NCI-H1417 (cell line): ENCODE measurements at places on chromosomes 5 and 9.

GRCh38 chr5:148457183-148457620, 73.4 kb downstream of the FBXO38 start:
- peak; percentile 73 for DNase-seq

DNA sequence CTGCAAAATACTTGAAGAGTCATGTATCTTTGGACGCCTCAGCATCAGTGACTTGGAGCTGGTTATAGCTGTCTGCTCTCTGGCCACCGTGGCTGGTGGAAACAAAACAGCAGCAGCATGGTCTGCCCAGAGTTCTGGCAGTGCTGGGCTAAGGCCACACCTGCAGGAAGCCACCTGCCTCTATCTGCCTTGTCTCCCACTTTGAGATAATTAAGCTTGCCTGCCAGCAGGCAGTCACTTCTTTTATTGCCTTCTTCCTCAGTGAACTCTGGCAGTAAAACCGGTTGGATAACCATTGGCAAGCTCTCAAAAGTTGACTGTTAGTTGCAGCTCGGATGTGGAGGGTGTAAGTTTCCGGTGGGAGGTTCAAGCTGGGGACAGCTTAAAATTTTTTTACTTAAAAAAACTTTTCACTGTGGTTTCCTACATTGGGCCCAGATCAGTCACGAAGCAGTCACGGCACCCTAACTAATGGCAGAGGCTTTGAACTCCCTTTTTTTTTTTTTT, 4.9 kb downstream of the SMIM3 start:
- peak; percentile 63 for DNase-seq

GRCh38 chr9:124448019-124448418, 2.2 kb upstream of the ADGRD2 start:
- no peak for DNase-seq

DNA sequence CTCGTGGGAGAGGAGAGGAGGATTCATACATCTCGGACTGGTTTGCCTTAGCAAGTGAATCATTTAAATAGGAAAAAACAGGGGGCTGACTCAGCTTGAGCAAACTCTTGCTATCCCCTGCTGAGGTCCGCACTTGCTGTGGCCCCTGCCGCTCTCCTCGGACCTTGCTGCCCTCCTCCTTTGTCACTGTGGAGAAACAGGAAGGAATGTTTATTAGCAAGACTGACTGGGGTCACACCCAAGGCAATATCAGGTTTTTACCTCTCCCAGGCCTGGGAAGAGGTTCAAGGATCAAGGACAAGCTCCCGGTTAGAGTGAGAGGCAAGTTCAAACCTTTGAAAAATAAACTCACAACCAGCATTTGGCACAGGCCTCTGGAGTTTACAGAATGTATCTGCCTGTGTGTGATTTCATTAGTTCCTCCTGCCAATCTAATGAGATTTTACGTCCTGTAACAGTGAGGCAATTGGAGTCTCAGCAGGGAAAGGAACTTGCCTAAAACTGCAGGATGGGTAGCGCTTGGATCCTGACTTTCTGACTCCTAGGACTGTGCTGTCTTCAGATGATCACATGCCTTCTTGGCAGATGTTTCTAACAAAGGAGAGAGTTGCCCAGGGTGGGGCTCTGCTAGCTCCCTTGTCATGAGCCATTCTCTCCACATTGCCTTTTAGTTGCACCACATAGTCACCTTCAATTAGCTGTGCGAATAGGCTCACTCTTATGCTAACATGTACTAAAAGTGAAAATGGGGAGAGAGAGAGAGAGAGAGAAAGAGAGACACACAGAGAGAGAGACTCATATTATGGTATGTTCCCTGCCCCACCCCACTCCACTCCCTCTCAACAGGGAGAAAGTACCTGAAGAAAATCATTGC, 108.6 kb upstream of the CDKN2B start:
- peak; percentile 22 for DNase-seq

GRCh38 chr9:72749276-72749675, 203.6 kb downstream of the ALDH1A1 start:
- no peak for DNase-seq

- no peak for DNase-seq
These were observed 115.0 kb upstream of the CACNA1B start for GRCh38 chr9:137762414-137763061.

DNA sequence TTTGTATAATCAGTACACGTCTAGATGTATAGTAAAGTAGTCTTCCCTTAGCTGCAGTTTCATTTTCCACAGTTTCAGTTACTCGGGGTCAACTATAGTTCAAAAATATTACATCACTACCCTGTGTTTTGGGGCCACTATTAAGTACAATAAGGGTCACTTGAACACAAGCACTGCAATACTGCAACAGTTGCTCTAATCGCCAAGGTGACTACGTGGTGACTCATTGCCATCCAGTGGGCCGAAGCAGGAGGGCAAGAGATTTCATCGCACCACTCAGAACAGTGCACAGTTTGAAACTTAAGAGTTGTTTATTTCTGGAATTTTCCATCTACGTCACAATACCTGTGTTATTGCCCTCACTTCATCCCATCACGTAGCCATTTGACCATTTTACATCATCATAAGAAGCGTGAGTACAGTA, at the start of gene ARL14EPL:
Gene ARL14EPL (plus strand): TSS at position 379 of the 424 bp plus-strand sequence. CDS start 18,994 bp downstream, outside the sequence.
- DNase-seq, result peak; percentile 53

GRCh38 chr9:112884101-112884500, 6.6 kb downstream of the SLC46A2 start:
- no peak for DNase-seq

GRCh38 chr5:51053361-51053760, 329.9 kb upstream of the ISL1 start:
- no peak for DNase-seq

GRCh38 chr5:153079396-153079795, 411.1 kb upstream of the GRIA1 start:
- no peak for DNase-seq

DNA sequence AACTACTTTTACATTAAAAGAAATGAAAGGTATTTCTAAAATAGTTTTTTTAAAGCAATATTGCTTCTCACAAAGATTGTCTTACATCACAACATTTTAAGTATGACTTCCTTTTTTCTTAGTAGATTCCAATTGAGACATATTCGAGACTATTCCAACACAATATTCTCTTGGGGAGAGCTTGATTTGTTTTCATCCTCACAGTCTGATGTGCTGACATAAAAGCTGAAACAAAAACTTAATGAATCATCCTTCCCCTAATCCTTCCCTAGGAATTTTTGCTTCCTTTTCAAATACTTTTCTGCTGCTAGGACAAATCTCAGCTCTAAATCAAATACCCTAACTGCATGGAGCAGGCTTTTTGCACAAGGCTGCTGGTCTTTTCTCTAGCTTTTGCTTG, 245.8 kb upstream of the MAP3K1 start:
- DNase-seq, result no peak

GRCh38 chr9:92276331-92277032, 17.0 kb downstream of the IARS1 start:
- DNase-seq, result no peak

DNA sequence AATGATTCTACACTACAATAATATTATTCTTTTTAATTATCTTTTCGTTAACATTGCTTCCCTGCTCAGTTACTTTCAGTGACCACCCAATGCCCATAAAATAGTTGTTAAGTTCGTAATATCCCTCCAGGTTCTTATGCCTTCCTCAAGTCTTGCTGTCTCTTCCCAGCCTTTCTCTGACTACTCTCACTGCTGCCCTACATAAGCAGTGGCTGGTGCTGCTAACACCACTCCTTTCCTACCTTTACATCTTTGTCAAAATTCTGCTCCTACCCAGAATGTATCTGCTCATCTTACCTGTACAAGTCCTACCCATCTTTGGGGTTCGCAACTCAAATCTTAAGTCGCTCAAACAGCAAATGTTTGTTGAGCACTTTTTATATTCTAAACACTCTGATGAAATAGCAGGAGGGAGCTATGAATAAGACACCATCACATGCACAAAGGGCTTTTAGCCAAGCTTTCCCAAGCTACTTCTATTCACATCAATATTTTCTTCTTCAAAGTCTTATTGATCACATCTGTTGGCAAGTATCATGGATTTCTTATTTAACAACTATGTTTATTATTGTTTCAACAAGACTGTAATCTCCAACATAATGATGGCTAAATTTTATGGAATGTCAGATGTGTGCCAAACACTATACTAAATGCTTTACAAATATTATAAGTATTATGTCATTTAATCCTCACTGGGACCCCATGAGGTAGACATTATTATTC, 29.5 kb downstream of the SLC25A46 start:
- no peak for DNase-seq

DNA sequence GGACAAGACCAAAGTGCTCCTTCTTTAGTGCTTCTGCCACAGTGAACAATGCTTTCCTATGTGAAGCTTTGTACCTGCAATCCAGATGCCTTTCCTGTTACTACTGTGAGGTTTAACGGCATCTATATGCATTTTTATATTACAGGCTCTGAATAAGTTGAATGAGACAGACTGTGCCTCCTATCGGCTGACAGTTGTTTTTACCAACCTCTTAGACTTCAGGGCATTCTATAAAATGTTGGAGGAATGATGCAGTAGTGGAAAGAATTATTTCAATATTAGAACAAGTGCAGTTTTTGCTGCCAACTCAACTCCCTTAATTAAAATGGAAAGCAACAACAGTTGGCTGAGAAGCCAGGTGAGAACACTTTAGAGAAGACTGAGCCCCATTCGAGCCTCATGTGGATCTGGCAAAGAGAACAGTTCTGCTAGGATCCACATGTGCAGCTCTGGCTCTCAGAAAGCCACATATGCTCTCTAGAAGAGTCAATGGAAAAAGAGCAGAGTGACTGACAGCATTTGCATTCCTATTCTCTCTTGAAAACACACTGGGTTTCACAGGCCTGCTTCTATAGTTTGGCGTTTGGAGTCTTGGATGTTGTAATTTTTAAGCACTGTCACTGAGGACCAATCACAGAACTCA, 147.5 kb downstream of the LURAP1L start:
- DNase-seq, result no peak

DNA sequence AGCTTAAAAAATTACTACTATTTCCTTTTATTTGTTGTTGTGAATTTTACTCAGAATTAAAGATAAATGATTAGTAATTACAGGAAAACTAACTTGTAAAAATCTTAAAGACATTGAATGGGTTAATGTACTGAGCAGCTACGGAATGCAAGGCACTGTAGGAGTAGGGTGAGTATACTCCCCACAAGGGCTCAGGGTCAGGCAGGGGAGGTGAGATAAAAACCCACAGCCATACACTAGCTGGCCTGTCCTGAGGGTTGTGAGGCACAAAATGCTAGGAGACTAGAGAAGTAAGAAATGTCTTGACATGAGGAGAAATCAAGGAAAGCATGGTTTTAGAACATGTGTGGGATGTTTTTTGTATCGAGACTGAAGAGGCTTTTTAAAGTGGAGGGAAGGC, 13.4 kb downstream of the ZBED3 start:
- no peak for DNase-seq

- no peak for DNase-seq
These were observed 539.4 kb downstream of the BNC2 start for GRCh38 chr9:16331031-16331430.

- no peak for DNase-seq
These were observed 70.2 kb upstream of the ADAMTS2 start for GRCh38 chr5:179415291-179416060.

GRCh38 chr9:84829471-84829870, 159.9 kb downstream of the NTRK2 start:
- DNase-seq, result no peak

- DNase-seq, result peak; percentile 16
These were observed 158.9 kb downstream of the HINT1 start for GRCh38 chr5:131005963-131006684.

GRCh38 chr5:21931116-21931515, 922.0 kb downstream of the CDH12 start:
- DNase-seq, result no peak

DNA sequence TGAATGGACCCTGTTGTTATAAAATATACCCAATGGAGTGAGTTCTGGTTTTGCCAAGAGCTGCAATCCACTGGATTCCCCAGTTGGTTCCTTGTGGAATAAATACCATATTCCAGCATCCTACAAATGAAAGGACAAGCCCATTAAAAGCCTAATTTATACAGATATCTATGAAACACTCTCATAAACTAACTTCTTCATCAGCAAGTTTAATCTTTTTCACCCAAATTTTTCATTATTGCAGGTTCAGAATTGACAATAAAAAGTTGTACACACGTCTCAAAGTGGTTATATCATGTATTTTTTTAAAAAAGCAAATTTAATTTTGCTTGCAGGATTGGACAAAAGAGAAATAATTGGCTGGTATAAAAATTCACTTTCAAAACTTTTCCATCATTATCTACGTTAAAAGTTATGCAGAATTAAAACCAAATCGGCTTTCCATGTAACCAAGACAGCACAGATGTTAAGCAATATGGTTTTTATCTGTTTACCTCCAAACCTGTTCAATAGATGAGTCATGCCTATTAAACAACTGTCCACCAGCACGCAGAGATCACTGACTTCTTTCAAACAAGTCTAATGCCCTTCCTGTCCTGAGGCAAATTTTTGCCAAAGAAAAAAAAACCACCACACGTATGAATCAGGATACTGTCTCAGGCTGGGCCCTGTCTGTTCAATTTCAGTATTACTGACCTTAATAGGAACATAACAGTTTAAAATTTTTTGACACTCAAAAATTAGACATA, 42.5 kb downstream of the CEMIP2 start:
- peak; percentile 3 for DNase-seq

- DNase-seq, result no peak
These were observed 156.1 kb upstream of the SEMA6A start for GRCh38 chr5:116730706-116731105.

- no peak for DNase-seq
These were observed 583.6 kb downstream of the TMEM38B start for GRCh38 chr9:106277966-106278365.

- no peak for DNase-seq
These were observed 65.4 kb downstream of the AUH start for GRCh38 chr9:91296354-91296753.

DNA sequence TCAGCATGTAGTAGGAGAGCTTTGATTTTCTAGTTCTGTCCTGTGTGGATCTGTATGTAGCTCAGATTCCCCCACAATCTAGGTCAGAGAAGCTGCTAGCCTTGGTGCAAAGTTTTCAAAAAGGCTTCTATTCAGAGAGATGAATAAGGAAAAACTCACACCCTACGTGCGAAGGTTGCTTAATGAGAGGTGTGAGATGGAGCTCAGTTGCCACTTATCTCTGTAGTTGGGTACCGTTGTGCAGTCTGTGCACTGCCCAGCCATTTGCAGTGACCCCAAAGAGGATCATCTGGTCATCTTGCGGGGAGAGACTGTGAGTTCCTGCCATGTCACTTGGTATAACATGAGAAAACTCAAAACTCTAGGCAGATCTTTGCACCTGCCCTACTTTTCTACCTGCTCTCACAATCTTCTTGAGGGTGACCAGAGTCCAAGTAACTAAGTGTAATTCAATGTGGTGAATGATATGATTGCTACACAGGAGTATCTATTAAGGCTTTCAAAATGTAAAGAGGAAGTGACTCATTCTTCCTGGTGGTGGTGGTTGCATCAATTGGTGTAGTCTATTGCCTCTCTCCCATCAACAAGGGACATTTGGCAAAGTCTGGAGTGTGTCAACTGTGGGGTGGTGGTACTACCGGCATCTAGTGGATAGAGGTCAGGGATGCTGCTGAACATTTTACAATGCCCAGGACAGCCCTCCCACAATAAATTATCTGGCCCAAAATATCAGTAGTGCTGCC, 65.2 kb downstream of the TMC1 start:
- no peak for DNase-seq

GRCh38 chr5:123545506-123545905, 33.5 kb downstream of the CSNK1G3 start:
- DNase-seq, result no peak
